ENCODE measurements at places on chromosomes 16 and 17. TPM values are rescaled to one million over a fixed set of nuclear protein-coding genes. Genes with fewer than 3 reads are reported as not detected.

GRCh38 chr17:38750044-38750311 is 1.8 kb upstream of the PCGF2 start:
- peak overlapping the region; percentile 95 for H3K27ac ChIP-seq
- H3K36me3 ChIP-seq, result peaks cover 14% of the 10 kb centered on the region
- H3K4me1 ChIP-seq, result peaks cover 19% of the 10 kb centered on the region
- no peak for DNase-seq
- H3K4me3 ChIP-seq, result peak overlapping the region; percentile 64

DNA sequence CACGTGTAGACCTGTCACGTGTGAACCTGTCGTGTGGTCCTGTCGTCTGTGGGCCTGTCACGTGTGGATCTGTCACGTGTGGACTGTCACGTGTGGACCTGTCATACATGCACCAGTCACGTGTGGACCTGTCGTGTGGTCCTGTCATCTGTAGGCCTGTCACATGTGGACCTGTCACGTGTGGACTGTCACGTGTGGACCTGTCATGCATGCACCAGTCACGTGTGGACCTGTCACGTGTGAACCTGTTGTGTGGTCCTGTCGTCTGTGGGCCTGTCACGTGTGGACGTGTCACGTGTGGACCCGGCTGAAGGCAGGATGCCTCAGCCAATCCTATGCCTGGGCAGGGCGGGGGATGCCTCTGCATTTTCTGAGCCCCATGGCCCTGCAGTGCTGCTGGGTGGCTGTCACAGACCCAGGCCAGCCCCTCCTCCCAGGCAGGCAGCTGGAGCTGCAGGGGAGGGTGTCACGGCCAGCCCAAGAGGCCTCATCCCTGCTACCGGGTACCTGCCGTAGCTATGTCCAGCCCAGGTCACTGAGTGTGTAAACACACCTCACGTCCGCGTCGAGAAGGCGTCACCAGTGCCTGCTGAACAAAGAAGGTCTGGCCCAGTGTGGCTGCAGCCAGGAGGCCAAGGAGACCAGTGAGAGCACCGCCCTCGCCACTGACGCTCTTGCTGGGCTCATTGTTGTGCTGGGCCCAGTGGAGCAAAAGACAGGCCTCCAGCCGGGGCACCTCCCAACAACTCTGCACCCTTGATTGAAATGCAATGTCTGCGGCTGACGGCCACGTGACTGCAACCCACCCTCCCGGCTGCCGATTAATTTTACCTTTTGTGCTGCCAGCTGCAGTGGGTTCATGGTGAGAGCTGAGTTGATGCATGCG is 18.6 kb upstream of the ACSF3 start:
- no peaks in the 10 kb centered on the region for H3K4me1 ChIP-seq
- no peaks in the 10 kb centered on the region for H3K27me3 ChIP-seq
- no peak overlapping the region for H3K4me3 ChIP-seq
- DNase-seq, result no peak
- H3K27ac ChIP-seq, result no peak overlapping the region

Gene GAST
- total RNA-seq, result not detected

GRCh38 chr17:27621942-27622559 is 8.9 kb upstream of the LGALS9 start:
- H3K27ac ChIP-seq, result no peak overlapping the region
- no peaks in the 10 kb centered on the region for H3K27me3 ChIP-seq
- H3K4me1 ChIP-seq, result peaks cover 7% of the 10 kb centered on the region
- peaks cover 60% of the 10 kb centered on the region for H3K36me3 ChIP-seq
- no peak for DNase-seq

DNA sequence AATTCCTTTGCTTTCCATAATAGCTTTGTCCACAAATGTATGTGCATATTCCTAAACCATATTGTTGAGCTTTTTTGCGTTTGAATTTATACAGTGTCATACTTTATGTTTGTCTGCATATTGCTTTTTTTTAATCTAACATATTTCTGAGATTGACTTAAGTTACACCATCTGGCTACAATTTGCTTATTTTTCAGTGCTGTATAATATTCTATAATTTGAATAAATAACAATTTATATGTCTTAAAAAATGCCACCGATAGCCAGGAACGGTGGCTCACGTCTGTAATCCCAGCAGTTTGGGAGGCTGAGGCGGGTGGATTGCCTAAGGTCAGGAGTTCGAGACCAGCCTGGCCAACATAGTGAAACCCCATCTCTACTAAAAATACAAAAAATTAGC is 1.5 kb upstream of the PIMREG start:
- no peak overlapping the region for H3K27ac ChIP-seq
- H3K4me1 ChIP-seq, result no peaks in the 10 kb centered on the region
- H3K36me3 ChIP-seq, result no peaks in the 10 kb centered on the region
- H3K27me3 ChIP-seq, result no peaks in the 10 kb centered on the region
- no peak overlapping the region for H3K4me3 ChIP-seq

DNA sequence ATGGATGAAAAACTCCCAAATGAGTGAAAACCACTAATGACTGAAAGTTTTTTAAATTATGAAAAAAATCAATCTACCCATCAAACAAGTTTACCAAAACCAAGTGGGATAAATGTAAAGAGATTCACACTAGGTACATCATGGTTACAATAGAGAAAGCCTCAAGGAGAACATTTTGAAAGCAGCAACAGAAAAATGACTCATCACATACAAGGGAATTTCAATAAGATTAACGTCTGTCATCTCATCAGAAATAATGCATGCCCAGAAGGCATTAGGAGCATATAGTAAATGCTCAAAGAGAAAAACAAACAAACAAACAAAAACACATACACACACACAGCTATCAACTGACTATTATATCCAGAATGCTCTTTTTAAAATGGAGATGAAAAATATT is 261.8 kb upstream of the KIF2B start:
- H3K4me1 ChIP-seq, result no peaks in the 10 kb centered on the region
- H3K4me3 ChIP-seq, result no peak overlapping the region
- DNase-seq, result no peak
- H3K27me3 ChIP-seq, result no peaks in the 10 kb centered on the region
- H3K36me3 ChIP-seq, result no peaks in the 10 kb centered on the region

Gene KRTAP9-2
- total RNA-seq, result not detected

DNA sequence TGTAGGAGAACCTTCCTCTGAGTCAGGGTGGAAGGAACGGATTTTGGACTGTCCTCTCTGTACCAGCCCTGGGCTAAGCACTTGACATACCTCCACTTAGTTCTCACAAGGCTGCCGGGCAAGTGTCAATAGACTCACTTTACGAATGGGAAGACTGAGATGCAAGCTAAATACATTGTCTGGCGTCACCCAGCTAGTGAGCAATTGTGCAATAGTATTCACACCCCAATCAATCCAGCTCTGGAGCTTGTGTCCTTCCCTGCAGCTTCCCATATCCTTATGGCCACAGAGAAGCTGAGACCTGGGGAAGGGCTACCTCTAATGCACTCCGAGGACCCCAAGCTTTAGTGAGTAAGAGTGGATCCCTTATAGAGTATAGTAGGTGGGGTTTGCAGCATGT is 39.8 kb downstream of the SLC6A2 start:
- H3K27me3 ChIP-seq, result no peaks in the 10 kb centered on the region
- no peaks in the 10 kb centered on the region for H3K36me3 ChIP-seq
- no peak for DNase-seq
- no peak overlapping the region for H3K27ac ChIP-seq

Gene CACNG5
- total RNA-seq, result not detected

Gene INPP5K
- total RNA-seq, result 29.7 TPM

DNA sequence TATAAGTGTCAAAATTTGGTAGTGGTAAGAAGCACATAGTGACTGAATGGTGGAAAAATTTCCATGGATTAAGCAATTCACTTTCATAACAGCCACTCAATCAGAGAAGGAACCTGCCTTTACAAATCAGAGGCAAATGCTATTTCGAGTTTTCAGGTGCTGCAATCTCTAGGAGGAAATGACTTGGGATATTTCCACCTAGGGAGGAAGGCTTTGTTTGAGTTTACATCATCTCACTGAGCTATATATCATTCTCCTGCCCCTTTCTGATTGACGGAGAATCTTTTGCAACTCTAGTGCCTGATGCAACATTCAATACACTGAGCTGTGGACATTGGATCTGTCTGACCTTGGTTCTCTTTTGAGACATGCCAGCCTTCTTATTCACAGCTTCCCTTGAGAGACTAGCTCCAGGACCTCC is 26.3 kb downstream of the MARCHF10 start:
- DNase-seq, result no peak
- no peak overlapping the region for H3K4me3 ChIP-seq
- H3K4me1 ChIP-seq, result no peaks in the 10 kb centered on the region
- no peaks in the 10 kb centered on the region for H3K27me3 ChIP-seq

DNA sequence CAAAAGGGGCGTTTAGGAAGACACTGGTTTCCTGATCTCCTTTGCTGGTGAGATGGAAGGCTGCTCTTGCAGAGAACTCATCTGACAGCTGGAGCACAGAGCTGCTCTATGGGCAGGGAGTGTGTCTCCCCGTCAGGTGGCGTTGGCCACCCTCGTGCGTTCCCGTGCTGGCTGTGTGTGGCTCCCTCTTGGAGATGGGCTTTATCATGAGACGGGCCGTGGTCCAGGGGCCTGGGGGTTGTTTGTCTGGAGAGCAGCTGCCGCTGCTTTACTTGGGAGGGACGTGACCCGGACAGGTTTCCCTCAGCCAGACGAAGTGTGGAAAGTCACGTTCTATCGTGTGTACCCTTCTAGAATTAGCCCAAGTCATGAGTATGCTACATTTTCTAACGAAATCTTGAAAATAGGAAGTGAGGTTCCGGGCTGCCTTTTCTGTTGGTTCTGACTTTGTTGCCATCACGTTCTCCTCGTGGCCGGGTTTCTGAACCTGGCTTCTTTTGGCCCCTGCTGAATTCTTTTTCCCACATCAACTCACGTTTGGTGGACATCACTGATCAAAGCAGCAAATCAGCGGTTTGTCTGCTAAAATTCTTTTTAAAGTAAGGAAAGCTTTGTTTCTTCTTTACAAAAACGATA is 105.6 kb upstream of the CHMP6 start:
- H3K27ac ChIP-seq, result no peak overlapping the region
- no peaks in the 10 kb centered on the region for H3K4me1 ChIP-seq
- H3K36me3 ChIP-seq, result no peaks in the 10 kb centered on the region

- H3K4me1 ChIP-seq, result no peaks in the 10 kb centered on the region
- no peak overlapping the region for H3K4me3 ChIP-seq
- DNase-seq, result no peak
- no peak overlapping the region for H3K27ac ChIP-seq
- no peaks in the 10 kb centered on the region for H3K36me3 ChIP-seq
- no peaks in the 10 kb centered on the region for H3K27me3 ChIP-seq
Observed at GRCh38 chr17:80432961-80433550, 18.1 kb downstream of the ENDOV start.

DNA sequence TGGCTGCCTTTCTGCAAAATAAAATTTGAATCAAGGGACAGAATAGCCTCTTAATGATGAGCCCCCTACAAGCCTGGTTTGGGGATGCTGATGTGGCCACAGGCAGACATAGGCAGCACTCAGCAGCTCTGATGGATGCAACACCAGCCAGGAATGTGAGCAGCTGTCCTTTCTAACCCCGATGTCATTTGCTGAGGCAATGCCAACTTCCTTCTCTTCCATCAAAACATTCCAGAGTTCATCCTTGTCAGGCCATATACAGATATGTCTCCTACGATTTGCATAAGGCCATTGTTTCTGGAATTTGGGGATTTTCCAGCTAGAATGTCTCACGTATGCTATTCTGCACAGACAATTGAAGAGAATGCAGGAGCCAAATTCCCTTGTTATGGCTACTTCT is 52.1 kb upstream of the MYOCD start:
- H3K27ac ChIP-seq, result no peak overlapping the region
- H3K4me1 ChIP-seq, result no peaks in the 10 kb centered on the region
- DNase-seq, result no peak
- no peaks in the 10 kb centered on the region for H3K27me3 ChIP-seq
- no peaks in the 10 kb centered on the region for H3K36me3 ChIP-seq

Gene CHST6
- 0.38 TPM for total RNA-seq

GRCh38 chr17:41972571-41973407 is 6.2 kb downstream of the CNP start:
- peak overlapping the region; percentile 63 for H3K27ac ChIP-seq
- peaks cover 21% of the 10 kb centered on the region for H3K4me1 ChIP-seq
- H3K4me3 ChIP-seq, result no peak overlapping the region
- H3K36me3 ChIP-seq, result peaks cover 17% of the 10 kb centered on the region
- peak; percentile 54 for DNase-seq
- no peaks in the 10 kb centered on the region for H3K27me3 ChIP-seq

Gene KLHL10
- not detected for total RNA-seq

DNA sequence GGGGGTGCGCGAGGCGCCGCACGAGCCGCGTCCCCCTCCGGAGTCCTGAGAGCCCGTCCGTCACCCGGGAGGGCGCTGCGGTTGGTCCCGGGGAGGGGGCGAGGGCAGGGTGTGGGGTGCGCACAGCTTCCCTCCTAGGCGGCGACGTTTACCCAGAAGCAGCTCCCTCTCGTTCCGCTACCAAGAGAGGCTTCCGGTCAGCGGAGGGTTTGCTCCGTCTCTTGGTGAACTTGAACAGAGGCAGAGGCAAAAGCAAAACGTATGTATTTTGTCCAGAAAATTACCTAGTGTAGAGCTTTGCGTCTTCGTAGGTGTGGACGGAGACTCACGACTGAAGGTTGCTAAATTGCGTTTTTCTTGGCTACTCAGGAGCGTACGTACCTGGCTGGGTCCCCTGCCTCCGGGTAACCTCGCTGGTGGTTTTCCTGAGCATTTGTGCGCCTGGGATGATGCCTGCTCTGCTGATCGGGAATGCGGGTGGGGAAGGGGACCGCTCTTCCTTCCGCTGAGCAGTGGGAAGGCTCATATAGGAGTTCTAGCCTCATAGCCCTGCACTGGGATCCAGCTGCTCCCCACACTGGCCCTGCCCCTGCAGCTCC is 833 bp downstream of the WSCD1 start:
- H3K4me1 ChIP-seq, result no peaks in the 10 kb centered on the region
- H3K27me3 ChIP-seq, result no peaks in the 10 kb centered on the region
- no peak overlapping the region for H3K27ac ChIP-seq
- no peak for DNase-seq

- no peaks in the 10 kb centered on the region for H3K36me3 ChIP-seq
- H3K27ac ChIP-seq, result no peak overlapping the region
- no peak for DNase-seq
- no peak overlapping the region for H3K4me3 ChIP-seq
- no peaks in the 10 kb centered on the region for H3K27me3 ChIP-seq
Observed at GRCh38 chr17:21250854-21251253, 2.4 kb downstream of the NATD1 start.

DNA sequence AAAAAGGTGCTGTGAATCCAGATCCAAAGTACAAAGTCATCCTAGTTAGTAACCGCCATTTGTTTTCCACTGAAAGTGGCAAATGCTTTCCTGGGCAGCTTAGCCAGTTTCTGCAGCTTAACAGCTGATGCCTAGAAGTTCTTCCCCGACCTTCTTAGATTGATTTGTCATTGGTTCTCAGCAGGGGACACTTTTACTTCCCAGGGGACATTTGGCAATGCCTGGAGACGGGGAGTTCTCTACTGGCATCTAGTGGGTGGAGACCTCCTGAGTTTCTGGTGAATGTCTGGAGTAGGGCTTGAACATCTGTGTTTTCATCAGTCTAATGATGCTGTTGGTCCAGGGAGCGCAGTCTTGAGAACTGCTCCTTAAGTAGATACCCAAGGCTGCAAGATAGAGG is 7.6 kb downstream of the DNAJA3 start:
- H3K27ac ChIP-seq, result no peak overlapping the region
- H3K4me3 ChIP-seq, result no peak overlapping the region
- H3K27me3 ChIP-seq, result no peaks in the 10 kb centered on the region
- no peak for DNase-seq
- no peaks in the 10 kb centered on the region for H3K4me1 ChIP-seq
- peaks cover 66% of the 10 kb centered on the region for H3K36me3 ChIP-seq

Gene LRRC36
- total RNA-seq, result 0.27 TPM

Data from heart left ventricle (tissue), 16 donors.